ENCODE measurements at places on chromosomes 12 and 14.

- no peak for DNase-seq
Observed at GRCh38 chr14:96512602-96513397, 10.6 kb downstream of the PAPOLA start.

GRCh38 chr12:94977766-94978468 lies 25.6 kb downstream of the NDUFA12 start:
- no peak for DNase-seq

DNA sequence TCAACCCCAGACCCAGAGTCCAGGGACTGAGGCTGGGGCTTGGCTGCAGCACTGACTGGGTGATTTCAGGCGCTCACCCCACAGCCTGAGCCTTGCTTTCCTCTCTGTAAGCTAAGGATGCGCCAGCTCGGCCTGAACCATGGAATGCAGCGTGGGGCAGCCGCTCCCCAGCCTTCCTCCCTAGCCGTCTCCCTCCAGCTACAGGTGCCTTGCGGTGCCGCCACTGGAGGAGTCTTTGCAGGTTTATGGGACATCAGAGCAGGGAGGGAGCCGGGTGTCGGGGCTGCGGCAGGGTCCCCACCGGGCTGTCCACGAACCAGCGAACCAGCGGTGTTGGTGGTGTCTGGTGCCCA lies 19.4 kb downstream of the PPP2R5C start:
- no peak for DNase-seq

DNA sequence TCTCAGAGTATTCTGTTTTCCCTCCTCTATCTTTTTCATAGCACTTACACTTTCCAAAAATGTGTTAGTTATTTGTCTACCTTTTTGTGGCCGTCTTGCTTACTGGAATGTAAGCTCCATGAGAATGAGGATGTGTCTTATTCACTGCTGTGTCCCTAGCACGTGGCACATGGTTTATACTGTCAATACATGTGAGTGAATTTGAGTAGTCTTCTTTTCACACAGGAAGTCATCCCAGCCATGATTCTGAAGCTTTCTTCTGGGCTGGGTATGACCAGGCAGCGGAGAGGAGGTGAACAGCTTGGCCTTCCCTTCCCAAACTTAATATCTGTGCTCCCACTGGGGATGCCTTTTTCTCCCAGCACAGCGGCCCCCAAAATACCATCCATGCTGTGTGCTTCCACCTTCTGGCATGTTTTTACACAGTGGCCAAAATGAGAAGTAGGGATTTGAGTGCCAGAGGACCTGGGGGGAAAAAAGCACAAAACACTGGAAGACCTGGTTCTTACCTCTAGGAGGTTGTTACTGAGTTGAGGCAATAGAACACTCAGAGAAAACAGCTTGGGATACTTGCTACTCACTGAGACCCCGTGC lies 10.3 kb downstream of the PLEKHG3 start:
- DNase-seq, result no peak

DNA sequence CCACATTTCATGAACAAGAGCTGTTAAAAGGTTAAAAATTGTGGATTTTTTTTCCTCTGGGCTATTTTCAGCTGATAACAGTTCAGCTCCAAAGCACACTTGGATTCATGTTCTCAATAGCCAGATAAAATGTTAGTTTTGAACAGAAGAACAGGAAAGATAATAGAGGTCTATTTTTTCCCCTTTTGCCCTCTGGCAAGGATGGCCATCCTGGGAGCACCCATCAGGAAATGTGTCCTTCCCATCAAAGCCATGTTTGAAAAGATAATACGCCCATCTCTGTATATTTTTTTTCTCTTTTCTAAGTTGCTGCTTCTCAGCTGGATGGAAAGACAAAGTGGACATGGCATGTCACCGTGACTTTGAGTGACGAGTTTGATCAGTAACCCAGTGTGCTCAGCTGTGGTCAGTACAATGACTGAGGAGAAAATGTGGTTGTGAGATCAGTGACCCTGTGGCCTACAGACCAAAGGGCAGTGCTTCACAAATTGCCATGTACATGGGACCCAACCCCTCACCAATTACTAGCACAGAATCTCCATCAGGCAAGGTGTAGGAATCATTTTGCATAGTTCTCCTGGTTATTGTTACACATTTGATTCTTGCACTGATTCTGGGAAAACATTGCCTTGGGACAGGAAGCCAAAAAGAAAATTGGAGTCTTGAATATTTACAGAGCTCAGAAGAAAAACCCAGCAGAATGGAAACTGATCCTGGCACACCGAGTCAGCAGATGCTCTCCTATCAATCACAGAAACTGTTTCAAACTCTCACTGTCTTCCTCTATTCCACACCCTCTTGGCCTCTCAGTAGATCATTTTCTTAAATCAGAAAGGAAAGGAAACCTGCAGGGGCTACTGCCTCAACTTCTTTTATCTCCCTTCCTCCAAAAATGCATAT lies 64.3 kb downstream of the ANO6 start:
- DNase-seq, result no peak

- no peak for DNase-seq
Observed at GRCh38 chr12:92464911-92465310, 237.9 kb upstream of the PLEKHG7 start.

DNA sequence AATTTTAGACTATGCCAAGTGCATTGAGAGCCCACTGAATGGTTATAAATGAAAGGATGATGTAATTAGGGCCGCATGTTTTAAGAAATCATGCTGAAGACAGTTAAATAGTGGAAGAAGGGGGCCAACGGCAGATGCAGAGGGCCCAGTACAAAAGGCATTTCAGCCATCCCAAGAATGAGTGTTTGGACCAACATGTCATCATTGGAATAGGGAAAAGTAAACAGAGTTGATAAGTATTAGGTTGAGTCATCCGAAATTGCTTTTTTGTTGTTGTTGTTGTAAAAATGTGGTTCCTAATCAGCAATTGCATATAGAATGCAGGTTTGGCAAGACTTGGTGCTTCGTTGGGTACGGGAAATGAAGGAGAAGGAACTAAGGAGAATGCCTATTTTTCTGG lies 29.5 kb downstream of the BMP4 start:
- peak; percentile 14 for DNase-seq

DNA sequence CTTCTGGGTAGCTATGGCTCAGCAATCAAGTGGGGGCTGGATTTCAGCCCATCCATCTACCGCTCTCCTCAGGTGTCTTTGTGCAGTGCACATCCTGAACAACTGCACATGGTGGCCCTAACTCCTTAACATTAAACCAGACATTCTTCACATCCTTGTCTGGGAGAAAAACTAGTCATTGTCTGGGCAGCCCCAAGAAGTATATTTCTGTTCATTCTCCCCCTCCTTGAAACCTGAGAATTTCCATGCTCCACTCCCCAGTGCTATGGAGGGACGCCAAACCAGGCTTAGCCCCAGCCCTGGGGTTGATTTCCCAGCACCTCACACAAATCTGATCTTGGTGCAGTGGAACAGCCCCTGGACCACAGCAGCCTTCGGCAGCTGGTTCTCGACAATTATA lies 13.4 kb downstream of the MYL2 start:
- DNase-seq, result peak; percentile 59

DNA sequence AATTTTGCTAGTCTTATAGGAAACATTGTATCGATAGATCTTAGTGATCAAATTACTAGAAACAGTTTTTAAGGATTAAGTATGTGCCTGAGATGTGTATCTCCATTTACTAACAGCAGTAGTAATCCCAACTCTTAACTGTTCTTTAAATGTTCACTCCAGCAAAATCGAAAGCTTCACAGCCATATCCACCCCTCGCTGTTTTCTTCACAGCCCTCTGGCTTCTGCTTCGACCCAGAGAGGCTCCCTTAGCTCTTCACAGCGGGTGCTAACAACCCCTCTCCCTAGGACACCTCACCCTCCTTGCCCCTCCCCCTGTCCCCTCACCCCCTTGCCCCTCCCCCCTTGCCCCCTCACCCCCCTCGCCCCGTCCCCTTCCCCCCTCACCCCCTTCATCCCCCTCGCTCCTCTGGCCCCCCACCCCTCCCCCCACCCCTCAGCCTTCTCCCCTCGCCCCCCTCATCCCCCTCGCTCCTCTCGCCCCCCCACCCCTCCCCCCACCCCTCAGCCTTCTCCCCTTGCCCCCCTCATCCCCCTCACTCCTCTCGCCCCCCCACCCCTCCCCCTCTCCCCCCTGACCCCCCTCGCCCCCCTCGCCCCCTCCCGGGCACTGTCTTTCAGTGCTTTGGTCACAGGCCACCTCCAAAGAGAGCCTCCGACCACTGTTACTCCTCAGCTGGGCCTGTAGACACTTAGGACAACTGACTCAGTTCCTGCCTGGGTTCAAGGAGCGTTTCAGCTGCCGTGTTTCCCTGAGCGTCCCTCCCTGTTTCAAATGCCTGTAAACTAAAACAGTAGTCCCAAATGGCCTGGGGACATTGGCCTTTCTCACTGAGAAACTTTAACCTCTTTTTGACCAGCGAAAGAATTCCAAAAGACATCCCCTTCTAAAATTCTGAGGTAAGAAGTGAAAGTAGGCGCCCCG lies 46.0 kb upstream of the DYNC1H1 start:
- DNase-seq, result peak; percentile 3

DNA sequence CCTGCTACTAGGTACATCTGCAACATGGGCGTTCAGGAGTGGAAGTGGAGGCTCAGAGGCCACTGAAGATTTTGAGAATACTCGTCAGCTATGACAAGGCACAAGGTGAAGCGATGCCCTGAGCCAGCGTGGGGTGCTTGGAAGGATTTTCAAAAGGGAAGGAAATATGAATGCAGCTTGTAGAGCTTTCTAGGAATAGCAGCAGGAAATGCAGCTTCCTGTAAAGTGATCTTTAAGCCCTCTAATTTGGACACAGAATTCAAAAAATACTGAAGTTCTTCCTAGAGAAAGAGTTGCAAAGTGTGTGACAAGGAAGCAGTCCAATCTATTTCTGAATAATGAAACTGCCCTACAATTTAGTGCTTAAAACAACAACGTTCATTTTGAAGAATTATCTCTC lies 13.2 kb upstream of the C1S start:
- DNase-seq, result no peak

- peak; percentile 68 for DNase-seq
Observed at GRCh38 chr12:111467092-111467856, 61.6 kb downstream of the SH2B3 start.

GRCh38 chr14:24430143-24430681 lies 458 bp downstream of the KHNYN start:
- peak; percentile 77 for DNase-seq

- DNase-seq, result no peak
Observed at GRCh38 chr12:49568442-49569162, 660 bp upstream of the MCRS1 start.

DNA sequence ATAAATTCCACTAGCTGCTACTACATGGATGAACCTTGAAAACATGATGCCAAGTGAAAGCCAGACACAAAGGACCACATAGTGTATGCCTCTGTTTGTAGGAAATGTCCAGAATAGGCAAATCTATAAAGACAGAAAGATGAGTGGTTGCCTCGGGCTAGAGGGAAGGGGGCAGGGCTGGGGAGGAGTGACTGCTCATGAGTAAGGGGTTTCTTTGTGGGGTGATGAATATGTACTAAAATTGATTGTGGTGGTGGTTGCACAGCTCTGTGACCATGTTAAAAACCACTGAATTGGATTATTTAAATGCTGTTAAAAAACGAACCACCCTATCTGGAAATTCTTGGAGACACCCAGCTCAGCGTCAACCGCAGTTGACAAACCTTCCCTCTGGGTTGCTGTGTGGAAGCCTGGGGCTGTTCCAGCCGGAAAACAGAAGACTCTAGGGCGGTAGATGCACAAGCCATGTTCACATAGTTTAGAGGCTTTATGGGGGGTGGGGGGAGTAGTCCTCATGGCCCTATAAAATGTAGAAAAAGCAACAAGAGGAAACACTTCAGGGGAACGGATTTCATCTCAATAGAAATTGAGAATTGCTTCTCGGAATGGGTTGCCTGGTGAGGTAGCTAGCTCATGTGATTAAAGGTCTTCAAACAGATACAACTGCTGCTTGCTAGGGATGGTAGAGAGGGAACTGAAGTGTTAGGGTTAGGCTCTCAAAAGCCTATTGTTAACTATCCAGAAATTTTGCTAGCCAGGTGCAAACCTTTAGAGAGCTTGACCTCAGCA lies 29.4 kb downstream of the RIN3 start:
- DNase-seq, result no peak

GRCh38 chr12:90166671-90167070 lies 458.0 kb upstream of the ATP2B1 start:
- no peak for DNase-seq

- DNase-seq, result no peak
Observed at GRCh38 chr12:11863988-11864387, 206.8 kb upstream of the BCL2L14 start.

GRCh38 chr14:104705340-104706047 lies 16.1 kb downstream of the INF2 start:
- no peak for DNase-seq

DNA sequence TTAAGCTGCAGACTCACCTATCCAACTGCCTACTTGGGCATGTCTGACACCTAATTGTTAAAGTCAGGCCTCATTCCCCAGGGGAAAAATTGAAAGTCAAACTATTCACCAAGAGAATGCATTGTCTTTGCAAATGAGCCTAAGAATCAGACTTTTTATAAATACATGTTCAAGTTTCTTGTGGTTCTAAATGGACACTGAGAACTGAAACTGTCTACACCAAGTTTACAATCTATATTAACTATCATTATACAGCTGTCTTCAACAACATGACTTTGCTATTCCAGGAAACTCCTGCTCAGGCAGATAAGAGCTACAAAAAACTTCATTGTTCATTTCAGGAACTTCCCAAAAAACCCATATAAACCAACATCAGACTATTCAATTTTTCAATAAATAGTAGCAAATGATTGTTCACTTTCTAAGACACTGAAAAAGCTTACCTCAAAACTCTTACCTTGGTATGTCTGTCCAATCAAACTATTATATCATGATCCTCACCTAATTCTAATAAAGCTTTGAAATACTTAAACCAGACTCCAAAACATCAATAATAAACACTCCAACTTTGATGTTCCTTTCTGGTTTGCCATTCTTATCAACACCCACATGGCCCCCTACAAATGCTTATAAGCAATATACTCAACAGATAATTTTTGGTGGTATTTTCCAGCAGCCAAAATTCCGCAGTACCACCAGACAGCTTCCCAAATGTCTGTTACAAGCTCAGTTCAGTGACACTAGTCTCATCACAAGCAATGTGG lies 24.2 kb downstream of the CDK17 start:
- DNase-seq, result no peak

- no peak for DNase-seq
Observed at GRCh38 chr14:103006106-103006505, 51.2 kb downstream of the CDC42BPB start.

- DNase-seq, result no peak
Observed at GRCh38 chr14:22407033-22407432, 182.0 kb downstream of the DAD1 start.

- no peak for DNase-seq
Observed at GRCh38 chr12:1367331-1368291, 226.8 kb downstream of the FBXL14 start.

All from astrocyte of the spinal cord (primary cell).